ENCODE measurements at places on chromosomes 5 and 9.

DNA sequence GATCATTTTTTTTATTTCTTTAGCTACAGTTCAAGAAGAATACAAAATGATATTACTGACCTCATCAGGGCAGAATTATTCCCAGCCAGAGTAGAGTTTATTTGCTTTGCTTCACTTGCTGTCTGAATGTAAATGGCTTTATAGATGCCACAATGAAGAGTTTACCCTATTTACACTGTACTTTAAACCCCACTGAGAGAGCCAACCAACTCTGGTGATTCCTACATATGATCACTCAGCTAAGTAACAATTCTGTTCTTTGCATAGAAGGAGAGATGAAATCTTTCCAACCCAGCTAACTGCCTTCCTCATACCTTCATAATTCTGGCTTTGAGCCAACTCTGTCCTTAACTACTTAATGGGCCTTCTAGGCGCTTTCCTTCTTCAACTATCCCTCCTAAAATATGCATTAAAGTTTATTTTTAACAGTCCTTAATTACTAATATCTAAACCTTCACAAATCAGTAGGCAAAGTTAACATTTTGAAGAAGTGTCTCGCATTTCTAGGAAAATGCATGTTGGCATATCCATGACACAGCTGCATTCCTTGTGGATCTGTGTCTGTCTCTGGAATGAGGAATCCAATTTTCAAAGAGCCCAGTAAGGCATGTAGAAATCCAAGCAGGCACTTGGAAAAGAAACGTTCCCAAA, 284.8 kb upstream of the GRAMD2B start:
- DNase-seq = no peak

DNA sequence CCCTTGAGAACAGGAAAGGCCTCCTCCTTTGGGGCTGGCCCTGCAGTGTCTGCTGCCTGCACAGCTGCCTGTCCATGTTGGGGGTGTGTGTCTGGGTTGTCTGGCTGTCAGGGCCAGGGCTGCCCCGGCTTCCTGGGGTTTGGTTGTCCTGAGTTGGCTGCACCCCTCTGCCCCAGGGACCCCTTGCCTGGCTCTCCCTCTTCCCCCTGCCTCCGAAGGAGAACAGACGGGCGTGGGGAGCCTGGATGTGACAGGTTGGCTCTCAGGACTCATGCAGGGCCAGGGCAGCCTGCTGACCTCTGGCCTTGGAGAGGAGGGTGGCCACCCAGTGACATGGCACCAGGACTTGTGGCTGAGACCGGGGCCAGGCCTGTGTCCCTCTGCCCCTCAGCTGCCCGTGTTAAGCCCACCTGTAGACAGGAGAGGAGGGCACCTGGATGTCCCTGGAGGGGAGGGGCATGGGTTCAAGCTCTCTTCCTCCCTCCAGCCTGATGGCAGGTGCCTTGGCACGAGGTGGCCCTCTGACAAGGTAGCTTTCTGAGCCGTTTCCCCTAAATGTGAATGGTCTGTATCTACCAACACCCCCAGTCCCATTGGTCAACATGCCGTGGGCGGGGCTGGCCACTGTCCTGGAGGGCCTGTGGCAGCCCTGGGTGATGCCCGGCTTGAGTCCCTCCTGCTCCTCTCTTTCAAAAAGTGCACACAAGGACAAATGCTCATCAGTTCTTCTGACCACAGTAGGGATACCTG, 34.9 kb downstream of the WNK2 start:
- DNase-seq = no peak

DNA sequence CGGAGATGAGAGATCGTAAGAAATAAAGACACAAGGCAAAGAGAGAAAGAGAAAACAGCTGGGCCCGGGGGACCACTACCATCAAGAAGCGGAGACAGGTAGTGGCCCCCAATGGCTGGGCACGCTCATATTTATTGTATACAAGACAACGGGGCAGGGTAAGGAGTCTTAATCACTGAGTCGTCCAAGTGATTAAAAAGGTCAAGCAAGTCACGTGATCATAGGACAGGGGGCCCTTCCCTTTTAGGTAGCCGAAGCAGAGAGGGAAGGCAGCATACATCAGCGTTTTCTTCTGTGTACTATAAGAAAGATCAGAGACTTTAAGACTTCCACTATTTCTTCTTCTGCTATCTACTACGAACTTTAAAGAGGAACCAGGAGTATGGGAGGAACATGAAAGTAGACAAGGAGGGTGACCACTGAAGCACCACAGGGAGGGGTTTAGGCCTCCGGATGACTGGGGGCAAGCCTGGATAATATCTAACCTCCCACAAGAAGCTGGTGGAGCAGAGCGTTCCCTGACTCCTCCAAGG, 24.6 kb upstream of the QSOX2 start:
- no peak for DNase-seq

DNA sequence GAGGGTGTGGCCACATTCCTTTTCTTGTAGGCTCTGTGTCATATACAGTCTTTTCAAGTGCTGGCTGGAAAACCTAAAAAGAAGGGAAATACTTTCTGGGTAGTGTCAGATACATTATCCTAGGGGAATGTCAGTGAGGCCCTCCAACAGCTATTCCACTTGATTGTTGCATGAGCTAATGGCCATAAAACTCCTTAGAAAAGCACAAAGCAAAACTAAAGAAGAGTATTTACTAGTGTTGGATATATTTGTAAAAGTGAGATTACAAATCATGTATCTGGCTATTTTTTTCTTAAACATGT, 829 bp downstream of the ANXA1 start:
- no peak for DNase-seq

DNA sequence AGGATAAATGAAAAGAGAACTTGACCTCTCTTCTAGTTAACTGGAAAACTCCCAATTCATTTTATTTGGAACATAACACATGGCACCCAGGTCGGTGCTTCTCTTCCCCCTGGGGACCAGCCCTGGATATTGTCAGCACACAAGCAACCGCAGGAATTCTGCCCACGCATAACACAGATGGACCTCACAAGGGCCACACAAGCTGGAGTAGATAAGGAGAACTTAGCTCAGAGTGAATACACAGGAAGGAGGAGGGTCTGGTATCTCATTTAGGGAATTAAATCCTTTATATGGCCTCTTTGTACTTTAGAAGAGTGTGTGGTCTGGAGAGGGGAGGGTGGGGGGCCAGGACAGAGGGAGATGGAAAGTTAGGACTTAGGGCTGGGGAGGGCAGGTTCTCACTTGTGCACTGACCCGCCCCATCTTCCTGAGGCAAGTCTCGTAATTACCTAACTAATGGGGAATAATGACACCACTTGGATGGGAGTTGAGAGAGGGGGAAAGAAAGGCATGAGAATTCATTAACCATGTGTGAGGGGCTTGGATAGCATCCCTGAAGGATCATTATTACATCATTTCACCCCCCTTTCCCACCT, 341.2 kb upstream of the WWC1 start:
- DNase-seq = no peak

DNA sequence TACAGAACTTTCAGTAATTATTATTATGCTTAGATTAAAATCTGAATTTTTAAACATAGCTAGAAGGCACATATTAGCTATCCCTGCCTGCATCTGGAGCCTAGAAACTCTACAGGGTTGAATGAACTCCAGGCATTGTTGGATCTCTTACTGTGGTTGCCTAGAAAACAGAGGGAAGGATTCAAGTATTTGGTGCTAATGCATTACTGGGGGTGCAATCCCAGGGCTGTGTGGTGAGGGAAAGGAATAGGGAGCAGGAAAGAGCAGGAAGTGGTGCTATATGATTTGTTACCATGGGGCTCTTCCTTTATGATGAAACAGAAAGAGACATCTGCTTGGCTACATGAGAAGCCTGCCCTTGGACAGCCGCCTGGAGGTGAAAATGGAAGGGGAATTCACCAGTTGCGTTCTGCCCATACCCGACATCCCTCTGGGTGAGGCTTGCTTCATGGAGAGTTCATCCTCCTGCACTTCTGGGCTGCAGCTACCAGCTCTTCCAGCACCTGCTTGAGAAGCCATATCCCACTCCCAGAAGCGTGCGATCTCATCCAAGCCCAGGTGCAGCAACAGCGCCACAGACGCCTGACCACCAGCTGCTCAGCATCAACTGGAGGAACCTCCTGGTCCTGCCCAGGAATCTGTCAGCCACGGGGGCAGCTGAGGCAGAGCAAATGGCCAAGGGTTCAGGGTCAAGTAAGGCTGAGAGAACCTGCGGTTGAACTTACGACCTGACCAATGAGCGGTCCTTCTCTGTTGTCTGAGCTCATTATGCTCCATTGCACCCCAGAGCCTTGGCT, 362.8 kb downstream of the SEMA5A start:
- DNase-seq = no peak

- no peak for DNase-seq
Measured at GRCh38 chr9:93143830-93144530, 9.9 kb upstream of the NINJ1 start.

- DNase-seq = no peak
Measured at GRCh38 chr5:15501091-15501791, 1.3 kb downstream of the FBXL7 start.

- no peak for DNase-seq
Measured at GRCh38 chr9:122291458-122291857, 26.8 kb downstream of the MRRF start.

GRCh38 chr9:89621031-89621430, 16.2 kb downstream of the GADD45G start:
- DNase-seq = no peak

DNA sequence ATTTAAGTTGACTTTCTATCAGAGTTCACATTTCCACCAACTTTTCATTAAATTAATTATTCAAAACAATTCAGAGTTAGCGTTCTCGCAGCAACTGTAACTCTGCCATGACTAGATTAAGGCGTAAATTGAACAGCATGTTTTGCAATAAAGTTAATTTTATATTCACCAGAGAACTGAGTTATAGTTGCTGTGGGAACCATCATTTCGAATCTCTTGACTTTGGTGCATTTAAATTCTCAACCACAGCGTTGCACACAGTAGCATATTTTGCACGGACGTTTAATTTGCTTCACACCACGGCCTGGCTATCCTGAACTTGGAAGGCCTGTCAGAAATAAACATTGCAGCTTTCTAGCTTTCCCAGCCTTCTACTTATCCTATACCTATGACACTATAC, 144.3 kb upstream of the WWC1 start:
- no peak for DNase-seq

DNA sequence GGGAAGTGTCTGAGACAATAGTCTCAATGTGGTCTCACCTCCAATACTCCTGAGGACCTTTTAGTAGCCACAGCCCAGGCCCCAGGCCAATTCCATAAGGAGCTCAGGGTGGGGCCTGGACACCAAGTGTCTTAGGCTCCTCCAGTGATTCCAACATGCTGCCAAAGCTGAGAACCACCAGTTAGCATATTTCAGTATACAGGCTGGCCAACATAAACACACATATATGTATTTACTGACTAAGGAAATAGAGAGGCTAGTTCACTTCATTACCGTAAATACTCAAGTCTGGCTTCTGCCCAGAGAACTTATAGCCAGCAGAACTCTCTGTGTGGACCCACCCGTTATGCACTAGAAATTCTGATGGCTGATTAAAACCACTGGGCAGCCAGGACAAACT, 24.1 kb downstream of the S1PR3 start:
- DNase-seq = no peak

GRCh38 chr9:87876708-87877107, 6.0 kb upstream of the SPATA31E1 start:
- DNase-seq = no peak

DNA sequence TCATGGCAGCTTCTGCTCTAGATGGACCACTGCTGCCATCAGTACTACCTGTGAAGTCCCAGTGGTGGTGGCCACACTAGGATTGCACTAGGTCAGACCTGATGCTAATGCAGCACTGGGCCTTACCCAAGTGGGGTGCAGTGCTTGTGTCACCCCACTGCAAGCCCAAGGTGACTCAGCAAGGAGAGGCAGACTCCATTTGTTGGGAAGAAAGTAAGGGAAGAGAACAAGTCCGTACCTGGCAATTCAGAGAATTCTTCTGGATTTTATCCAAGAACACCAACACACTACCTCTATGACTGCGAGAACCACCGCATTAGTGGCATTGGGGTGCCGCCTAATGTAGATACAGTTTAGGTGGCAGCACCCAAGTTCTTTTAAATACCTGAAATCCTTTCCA, 34.0 kb upstream of the TYRP1 start:
- no peak for DNase-seq

DNA sequence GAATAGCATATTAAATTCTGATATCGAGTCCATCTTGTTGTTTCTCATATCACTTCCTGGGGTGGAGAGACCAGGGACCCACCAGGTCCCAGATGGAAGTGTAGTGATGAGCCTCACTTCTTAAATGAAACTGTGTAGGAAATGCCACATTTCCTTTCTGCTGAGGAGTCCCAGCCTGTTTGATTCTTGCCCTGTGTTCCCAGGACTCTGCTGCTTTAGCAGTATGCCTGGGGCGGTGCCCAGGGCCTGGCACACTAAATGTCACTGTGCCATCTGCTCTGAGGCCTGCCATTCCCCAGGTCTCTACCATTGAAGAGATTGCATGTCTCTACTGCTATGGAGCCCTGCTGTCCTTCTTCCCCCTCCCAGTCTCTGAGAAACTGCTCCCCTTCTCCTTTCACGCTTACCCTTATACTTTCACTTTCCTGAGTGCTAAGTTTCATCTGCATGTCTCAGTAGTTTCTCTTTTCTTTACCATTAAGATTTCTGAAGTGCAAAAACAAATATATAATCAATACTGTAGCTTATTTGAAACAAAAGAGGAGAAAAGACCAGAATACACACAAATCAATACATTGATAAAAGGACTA, 260.4 kb downstream of the GABRB2 start:
- no peak for DNase-seq

- DNase-seq = no peak
Measured at GRCh38 chr5:115772731-115773475, 43.6 kb downstream of the CDO1 start.

DNA sequence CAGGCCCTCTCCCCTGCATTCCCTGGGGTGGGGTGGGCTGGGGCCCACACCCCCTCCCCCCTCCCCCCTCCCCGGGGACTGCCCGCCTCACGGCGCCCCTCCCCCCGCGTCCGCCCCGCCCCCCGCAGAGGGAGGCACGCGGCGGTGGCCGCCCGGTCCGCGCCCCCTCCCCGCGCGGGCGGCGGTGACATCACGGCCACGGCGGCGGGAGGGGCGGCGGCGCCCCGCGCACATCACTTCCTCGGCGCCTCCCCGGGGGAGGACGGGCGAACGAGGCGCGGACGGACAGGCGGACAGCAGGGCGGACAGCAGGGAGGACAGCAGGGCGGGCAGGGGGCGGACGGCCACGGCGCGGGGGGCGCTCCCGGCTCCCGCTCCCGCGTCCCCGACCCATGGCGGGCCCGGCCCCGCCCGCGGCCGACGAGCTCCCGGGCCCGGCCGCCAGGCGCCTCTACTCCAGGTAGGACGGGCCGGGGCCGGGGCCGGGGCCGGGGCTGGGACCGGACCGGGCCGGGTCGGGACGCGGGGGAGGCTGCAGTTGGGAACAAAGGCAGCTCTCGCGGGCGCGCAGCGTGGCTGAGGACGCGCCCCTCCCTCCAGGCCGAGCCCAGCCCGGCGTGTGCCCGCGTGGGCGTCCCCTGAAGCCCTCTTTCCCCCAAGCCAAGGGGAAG, at the start of gene GPSM1:
Gene GPSM1, plus strand, starts transcription at position 236 of the 671 bp plus-strand sequence. Its CDS starts 157 bp downstream, at position 393.
- DNase-seq = peak; percentile 46

- DNase-seq = no peak
Measured at GRCh38 chr5:5218396-5218795, 78.3 kb downstream of the ADAMTS16 start.

DNA sequence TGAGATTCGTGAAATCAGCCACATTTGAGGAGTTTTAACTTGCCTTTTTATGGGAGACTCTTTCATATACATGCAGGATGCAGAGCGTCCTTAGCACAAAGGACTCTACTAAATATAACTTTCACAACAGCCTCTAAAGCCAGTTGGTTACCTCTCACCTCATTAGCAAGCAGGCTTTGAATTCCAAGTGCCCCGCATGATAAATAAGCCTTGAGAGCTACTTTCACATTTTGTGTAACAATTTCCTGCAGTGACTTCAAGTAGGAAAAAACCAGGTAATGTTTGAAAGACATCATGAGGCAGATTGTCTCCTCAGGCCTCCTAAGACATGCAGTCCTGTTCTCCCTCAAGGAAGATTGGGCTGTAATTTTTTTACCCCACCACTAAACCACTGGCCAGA, 50.5 kb downstream of the RALGPS1 start:
- no peak for DNase-seq
